ENCODE measurements at places on chromosomes 7 and 10. TPM values are rescaled to one million over a fixed set of nuclear protein-coding genes. Genes with fewer than 3 reads are reported as not detected.

PPA1 gene
- 93.6 TPM for total RNA-seq

NEUROG3 gene
- total RNA-seq = not detected

USP54 gene
- total RNA-seq = 16.4 TPM

ASZ1 gene
- total RNA-seq = not detected

OR6B1 gene
- total RNA-seq = not detected

ELN gene
- 1.8 TPM for total RNA-seq

NMT2 gene
- total RNA-seq = 133 TPM

OR2A5 gene
- not detected for total RNA-seq

SLC26A4 gene
- 0.47 TPM for total RNA-seq

ZNHIT1 gene
- total RNA-seq = 148 TPM

AGAP5 gene
- 4.7 TPM for total RNA-seq

GRCh38 chr7:91880016-91880412 is 488 bp downstream of the MTERF1 start:
- DNase-seq = peak; percentile 5

DNA sequence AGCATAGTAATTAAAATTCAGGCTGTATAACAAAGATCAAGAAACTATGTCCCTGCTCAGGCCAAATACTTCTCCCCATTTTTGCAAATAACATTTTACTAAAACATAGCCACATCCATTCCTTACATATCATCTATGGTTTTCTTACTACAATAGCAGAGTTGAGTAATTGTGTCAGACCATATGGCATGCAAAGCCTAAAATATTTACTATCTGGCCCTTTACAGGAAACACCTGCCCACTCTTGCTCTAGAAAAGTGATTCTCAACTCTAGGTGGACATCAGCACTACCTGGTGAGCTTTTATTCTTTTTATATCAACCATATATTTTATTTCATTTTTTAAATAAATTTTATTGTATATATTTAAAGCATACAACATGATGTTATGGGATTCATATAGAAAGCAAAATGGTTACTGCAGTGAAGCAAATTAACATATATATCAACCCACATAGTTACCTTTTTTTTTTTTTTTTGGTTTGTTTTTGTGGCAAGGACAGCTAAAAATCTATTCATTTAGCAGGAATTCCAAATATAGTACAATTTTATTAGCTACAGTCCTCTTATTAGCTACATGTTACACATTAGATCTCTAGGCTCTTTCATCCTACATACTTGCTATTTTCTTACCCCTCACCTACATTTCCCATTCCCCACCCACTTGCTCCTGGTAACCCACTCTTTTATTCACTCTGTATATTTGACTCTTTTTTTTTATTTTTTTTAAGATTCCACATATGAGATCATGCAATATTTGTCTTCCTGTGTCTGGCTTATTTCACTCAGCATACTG is 19.6 kb downstream of the ABI1 start:
- DNase-seq = no peak

DNA sequence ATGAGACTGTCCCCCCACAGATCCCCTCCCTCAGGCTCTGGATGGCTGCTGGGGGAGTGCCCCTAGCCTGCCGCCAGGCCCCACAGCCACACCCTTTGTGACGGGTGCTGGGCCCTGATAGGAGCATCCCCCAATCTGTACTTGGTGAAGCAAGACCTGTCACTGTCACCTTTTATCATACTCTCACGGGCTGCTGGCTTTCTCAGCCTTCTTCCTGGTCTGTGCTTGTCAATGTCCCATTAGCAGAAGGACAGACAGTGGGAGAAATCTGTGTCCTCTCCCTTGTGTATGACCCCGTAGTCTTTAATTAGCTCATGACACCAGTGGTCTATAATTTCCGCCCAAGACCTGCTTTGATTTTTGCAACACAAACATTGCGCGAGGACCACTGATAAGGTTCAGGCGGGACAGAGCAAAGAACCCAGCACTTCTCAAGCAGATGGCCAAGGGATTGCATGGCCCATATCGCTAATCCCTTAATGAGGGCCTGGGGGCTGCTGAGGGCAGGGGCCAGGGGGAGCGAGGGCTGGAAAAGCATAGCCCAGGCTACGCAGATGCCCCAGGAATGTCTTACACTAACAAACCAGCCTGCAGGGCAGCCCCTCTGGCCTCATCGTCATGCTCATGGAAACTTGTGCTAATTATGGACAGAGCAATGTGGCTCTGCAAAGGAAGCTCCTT is 127.8 kb downstream of the PTPN20 start:
- no peak for DNase-seq

- no peak for DNase-seq
Measured at GRCh38 chr7:36838616-36839225, 114.4 kb upstream of the AOAH start.

GRCh38 chr7:135976312-135977006 is 700 bp downstream of the MTPN start:
- no peak for DNase-seq

DNA sequence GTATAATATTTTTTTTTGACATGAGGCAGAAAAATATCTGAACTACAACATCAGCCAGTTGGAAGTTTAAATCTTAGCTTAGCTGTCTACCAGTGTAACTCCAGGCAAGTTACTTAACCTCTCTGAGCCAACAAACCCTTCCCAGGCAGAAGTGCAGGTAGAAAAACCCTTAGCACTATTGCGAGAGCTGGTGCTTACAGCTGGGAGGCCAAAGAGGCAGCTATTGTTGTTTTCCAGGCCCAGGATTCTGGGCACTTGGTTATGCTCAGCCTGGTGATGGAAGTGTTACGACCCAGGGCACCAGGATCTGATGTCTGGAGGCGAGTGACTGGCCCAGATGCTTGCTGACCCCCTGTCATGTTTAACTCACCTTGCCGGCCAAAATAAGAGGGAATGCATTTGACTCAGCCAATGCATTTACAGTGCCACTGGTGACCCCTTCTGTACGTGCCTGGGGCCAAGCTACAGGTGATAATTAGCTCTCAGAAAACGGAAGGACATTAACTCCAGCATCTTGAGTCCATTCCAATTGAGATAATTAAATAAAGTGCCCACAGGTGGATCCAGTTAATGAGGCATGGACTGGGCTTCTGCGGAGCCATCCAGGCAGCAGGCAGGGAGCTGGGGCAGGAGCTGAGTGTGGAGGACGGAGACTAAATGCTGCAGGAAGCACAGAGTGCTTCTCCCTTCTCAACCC is 126.5 kb upstream of the HABP2 start:
- DNase-seq = no peak

DNA sequence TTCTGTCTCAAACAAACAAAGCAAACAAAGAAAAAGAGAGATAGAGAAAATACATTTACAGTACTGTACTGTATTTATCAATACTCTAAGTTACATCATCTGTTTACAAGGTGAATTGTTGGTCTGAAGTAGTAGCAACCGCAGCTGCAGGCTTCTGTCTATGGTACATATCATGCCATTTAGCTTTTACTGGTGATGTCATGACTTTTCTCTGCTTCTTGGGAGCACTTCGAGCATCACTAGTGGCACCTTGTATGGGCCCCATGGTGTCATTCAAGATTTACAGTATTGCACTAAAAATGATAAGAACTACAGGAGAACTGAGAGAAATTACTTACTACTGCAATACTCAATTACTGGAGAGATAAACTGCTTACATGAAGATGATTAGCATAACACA is 826.9 kb downstream of the CNTNAP2 start:
- DNase-seq = no peak

DNA sequence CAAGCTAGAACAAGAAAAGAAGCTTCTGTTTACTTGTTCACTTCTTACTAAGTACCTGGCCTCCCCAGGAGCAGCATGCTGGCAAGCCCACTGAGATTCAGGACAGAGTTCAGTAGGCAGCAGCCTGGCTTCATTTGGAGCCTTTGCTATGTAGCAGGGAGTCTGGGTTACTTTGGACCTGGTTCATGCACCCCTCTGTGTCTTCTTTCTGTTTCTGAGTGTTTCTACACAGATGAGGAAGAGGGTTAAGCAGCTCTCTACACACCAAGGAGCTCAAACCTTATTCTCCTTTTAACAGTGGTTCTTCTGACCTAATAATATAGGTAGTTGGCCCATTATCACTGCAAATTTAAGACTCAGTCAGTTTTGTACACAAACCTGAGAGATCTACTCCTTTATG is 152.9 kb downstream of the ARID5B start:
- no peak for DNase-seq

DNA sequence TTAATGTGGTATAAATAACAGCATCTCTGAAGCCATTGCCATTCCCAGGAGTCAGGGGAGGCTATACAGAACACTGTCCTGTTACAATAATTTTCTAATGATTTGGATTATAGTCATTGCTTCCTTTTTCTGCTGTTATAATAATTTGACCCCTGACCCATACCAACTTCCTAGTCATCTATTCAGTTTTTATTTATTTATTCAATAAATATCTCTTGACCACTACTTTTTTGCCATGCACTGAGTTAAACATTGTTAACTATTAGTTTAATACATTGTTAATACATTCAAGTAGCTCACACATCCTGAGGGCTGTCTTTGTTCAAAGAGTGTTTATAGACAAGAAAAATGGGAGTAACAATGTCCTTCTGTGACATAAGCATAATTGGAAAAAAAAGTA is 235.5 kb upstream of the MEOX2 start:
- DNase-seq = no peak

- no peak for DNase-seq
Measured at GRCh38 chr10:84194424-84195043, at the start of gene CDHR1. CDHR1 (plus strand) TSS chr10:84194537; CDS start chr10:84194761, 224 bp downstream.

- DNase-seq = no peak
Measured at GRCh38 chr7:92762851-92763250, 73.5 kb downstream of the CDK6 start.

DNA sequence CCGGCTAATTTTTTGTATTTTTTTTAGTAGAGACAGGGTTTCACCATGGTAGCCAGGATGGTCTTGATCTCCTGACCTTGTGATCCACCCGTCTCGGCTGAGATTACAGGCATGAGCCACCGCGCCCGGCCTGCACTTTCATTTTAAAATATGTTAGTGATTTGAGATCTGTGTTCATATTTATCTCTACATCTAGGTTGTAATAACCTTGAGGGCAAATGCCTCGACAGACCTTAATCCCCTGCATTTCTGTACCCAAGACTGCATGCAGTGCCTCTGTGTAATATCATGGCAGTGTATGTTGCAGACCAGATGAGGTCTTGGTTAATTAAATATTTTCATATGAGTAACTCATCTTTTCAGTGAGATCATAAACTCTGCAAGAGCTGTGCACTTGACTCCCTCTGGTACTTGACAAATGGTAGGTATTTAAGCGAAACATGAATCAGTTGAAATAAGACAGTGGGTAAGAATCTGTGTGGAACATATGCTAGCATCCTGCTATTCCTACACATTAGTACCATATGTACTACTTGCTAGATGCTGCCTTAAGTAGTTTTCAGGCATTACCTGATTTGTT is 673.9 kb upstream of the ANKRD30A start:
- DNase-seq = no peak

- DNase-seq = no peak
Measured at GRCh38 chr7:108459922-108460551, 3.8 kb upstream of the NRCAM start.

- DNase-seq = no peak
Measured at GRCh38 chr7:87561102-87561501, 39.6 kb downstream of the ABCB1 start.

GRCh38 chr10:120423431-120424197 is 33.4 kb upstream of the PLPP4 start:
- peak; percentile 71 for DNase-seq

DNA sequence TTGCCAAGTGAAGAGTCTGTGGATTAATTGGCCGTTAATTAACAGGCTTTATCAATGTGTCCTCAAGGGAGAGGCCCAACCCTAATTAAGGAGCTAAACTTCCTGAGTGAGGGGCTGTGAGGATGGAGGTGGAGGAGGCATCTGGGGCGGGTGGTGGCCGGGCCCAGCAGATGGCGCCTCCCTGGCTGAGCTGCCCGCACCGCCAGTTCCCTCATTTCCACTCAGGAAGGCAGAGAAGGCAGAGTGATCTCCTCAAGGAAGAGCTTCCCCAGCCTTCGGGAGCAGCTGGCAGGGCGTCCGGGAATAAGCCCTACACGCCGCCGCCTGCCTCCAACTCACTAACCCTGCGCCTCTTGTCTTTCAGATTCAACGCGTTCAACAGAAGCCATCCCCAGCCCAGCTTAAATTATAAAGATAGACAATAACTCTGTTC is 112.2 kb downstream of the CYTH3 start:
- DNase-seq = no peak

DNA sequence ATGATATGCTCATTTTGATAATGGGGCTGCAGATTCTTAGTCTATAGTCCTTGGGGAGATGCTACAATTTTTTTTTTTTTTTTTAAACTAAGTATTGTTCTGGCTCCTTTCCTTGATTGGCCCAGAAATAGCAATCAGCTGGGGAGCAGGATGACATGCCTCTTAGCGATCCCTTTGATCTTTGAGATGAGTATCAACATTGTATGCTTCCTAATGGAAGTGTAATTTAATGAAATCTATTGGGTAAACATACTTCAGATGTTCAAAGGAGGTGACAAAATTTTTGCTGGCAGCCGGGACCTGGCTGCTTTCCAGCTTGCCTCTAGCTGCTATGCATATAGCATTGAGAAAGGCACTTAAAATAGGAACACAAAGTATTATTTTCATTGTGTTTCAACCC is 43.5 kb downstream of the VTI1A start:
- DNase-seq = no peak

GRCh38 chr10:11886851-11887250 is 63.7 kb downstream of the PROSER2 start:
- DNase-seq = no peak

DNA sequence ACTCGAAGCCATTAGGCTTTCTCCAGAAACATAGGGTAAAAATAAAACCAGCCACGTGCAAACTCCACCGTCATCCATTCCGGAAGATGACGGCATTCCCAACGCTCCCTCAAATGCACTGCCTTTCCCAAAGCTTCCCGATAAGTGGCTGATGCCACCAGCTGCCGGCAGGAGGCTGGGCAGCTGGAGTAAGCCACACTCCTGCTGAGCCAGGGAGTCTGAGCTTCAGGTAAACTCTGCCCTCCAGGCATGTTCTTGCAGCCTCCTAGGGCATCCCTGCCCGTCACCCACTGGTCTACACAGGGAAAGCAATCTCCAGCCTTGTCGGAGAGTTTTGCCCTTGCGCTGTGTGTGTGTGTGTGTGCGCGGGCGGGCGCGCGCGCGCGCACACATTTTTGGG is 40.5 kb upstream of the TMEM273 start:
- DNase-seq = no peak

DNA sequence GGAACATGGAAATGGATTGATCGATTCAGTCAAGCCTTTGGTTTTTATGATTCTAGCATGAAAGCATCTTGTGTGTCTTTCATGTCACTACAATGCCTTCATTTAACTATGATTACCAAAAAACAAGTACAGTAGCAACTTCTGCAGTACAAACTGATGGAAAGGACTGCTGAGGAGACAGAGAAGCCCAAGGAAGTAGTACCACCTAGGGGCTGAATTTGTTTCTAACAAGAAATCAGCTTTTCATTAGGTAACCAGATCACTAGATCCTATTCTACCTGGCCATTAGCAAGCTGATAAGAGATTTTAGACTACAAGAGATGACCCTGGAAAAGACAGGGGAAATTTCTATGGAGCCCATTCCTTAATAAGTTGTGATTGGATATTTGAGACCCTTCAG is 3.2 kb upstream of the IFIT1 start:
- no peak for DNase-seq

GRCh38 chr10:118870467-118871243 is 115.9 kb upstream of the CACUL1 start:
- peak; percentile 39 for DNase-seq

- DNase-seq = no peak
Measured at GRCh38 chr10:8070440-8070839, 16.0 kb downstream of the GATA3 start.
